ENCODE measurements at places on chromosomes 2 and 18.

DNA sequence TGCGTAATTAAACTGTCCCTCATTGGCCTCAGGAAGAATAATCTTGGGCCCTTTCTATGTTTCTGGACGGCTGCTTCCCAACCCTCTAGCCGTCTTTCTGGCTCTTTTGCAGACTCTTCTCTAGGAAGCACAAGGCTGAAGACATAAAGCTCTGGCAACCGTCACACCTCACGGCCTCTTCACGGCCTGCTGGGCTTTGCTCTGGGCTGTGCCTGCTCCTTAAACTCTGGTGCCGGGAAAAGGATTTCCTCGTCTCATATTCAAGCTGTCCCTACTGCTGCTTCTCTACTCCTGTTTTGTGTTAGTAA lies 36.0 kb upstream of the WIPF1 start:
- no peak for DNase-seq

DNA sequence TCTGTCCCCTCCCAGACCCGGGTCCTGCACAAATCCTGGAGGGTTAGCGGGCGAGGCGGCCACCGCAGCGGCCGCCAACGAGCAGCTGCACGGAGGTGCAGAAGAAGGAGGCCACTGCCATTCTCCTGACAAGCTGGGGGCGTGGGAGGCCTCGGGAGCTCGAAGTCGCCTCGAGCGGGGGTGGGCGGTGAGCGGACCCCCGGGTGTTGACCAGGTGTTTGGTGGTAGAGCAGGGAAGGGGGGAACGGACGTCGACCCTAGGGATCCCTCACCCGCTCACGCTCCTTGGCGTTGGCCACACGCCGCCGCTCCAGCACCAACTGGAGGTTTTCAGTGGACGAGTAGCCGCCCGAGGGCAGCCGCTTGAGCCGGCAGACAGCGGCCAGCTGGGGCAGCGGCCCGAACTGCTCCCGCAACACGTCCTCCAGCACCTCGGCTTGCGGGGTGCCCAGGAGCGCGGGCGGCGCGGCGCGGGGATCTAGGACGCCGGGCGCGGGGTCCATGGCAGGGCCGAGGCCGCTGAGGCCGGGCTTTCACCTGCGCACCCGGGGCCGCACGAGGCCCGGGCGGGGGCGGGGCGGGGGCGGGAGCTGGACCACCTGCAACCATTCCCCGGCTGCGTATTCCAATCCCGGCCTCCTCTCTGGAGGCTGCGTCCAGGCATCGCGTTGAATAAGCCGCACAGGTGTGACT lies at the start of gene FIGLA:
FIGLA (minus strand) TSS at position 508 of the 693 bp plus-strand sequence; CDS start at position 503, 5 bp downstream.
- DNase-seq = no peak

- no peak for DNase-seq
Measured at GRCh38 chr2:202639231-202639630, 4.5 kb downstream of the FAM117B start.

- no peak for DNase-seq
Measured at GRCh38 chr2:8923183-8923582, 80.3 kb downstream of the MBOAT2 start.

- no peak for DNase-seq
Measured at GRCh38 chr2:240452462-240453256, 17.2 kb downstream of the GPC1 start.

- DNase-seq = no peak
Measured at GRCh38 chr2:137250401-137250800, 485.1 kb downstream of the THSD7B start.

- DNase-seq = no peak
Measured at GRCh38 chr2:3051266-3051665, 326.4 kb downstream of the EIPR1 start.

GRCh38 chr18:41753826-41754225 lies 201.2 kb upstream of the PIK3C3 start:
- no peak for DNase-seq

GRCh38 chr2:120283649-120284048 lies 31.0 kb downstream of the RALB start:
- DNase-seq = no peak

GRCh38 chr2:62296034-62296831 lies 100.3 kb downstream of the B3GNT2 start:
- DNase-seq = no peak

DNA sequence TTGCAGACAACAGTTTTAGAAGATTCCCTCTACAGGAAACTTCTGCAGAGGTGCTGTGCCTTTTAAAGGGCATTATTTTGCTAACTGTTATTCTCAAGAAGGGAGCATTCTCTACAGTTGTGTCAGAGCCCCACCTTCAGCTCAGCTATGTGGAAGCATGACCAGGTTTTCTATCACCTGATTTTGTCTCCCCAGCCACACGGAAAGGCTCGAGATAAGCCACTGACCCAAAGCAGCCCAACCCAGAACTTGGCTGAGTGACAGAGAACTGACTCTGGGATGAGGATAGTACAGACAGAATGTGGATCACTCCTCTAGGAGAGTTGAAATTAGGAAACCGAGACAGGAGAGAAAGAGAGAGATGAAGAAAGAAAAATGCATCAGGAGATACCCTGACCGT lies 10.7 kb downstream of the COL4A4 start:
- no peak for DNase-seq

GRCh38 chr18:78006006-78006773 lies 756.5 kb downstream of the GALR1 start:
- DNase-seq = no peak

DNA sequence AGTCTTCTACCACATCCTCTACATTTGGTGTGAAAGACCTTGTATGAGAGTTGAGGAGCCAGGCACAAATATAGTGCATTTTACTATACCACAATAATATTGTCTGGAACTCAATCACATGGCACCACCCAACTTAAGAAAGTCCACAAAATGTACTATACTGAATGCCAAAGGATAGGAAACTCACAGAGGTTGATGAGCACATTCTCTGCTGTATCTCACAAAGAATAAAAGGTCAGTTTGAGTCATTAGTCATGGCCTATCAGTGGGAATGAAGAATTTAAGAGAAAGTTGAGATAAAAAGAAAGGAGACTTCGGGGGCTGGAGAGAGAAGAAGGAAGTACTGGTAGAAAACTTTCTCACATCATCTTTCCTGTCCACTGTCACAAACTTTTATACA lies 134.3 kb downstream of the RDH14 start:
- no peak for DNase-seq

GRCh38 chr18:79770501-79770815 lies 27.3 kb upstream of the KCNG2 start:
- DNase-seq = no peak

DNA sequence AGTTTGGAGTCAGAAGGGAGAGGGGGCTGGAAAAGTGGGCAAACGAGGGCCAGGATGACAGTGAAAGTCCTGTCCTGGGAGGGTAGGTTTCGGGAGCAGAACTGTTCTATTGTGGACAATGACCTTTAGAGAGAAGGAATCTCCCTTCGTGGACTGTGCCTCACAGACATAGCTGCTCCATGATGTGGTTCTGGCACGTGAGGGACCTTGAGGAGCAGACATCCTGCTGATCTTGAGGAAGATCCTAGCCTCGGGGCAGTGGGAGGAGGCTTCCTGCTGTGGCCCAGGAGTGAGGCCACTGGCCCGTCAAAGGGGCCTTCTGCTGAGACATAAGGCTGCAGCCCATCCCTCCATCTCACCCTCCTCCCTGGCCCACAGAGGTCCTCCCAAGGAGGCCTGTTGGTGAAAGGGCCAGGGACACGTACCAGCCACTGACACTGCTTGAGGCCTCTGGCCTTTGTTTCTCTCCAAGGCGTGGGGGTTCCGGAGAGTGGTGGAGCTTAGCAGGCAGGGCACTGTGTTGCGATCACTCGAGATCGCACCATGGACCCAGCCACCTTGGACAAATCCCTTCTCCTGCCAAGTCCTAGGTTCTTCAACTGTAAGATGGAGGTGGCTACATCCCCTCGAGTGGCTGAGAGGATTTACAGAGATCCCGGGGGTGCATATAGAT lies 167.2 kb downstream of the CELF4 start:
- no peak for DNase-seq

GRCh38 chr2:134917888-134918525 lies 615 bp upstream of the CCNT2 start:
- peak; percentile 87 for DNase-seq

DNA sequence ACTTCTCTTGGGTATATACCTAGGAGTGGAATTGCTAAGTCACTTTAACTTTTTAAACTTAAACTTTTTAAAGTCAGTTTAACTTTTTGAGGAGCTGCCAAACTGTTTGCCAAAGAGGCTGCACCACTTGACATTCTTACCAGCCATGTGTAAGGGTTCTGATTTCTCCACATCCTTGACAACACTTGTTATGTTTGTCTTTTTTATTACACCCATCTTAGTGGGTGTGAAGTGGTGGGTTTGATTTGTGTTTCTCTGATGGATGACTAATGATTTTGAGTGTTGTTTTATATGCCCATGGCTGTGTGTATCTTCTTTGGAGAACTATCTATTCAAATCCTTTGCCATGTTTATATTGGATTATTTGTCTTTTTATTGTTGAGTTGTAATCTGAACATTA lies 13.6 kb downstream of the ASAP2 start:
- DNase-seq = no peak

DNA sequence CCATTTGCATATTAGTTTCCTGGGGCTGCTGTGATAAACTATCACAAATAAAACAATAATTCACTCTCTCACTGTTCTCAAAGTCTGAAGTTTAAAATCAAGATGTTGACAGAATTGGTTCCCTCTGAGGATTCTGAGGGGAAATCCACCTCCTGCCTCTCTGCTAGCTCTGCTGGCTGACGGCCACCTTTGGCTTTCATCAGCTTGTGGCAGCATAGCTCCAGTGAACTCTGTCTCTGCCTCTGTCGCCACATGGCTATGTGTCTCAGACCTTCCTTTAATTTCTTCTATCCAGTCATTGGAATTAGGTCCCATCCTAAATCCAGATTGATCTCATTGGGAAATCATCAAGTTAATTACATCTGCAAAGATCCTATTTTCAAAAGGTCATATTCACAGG lies 38.9 kb upstream of the TRIM43 start:
- no peak for DNase-seq

DNA sequence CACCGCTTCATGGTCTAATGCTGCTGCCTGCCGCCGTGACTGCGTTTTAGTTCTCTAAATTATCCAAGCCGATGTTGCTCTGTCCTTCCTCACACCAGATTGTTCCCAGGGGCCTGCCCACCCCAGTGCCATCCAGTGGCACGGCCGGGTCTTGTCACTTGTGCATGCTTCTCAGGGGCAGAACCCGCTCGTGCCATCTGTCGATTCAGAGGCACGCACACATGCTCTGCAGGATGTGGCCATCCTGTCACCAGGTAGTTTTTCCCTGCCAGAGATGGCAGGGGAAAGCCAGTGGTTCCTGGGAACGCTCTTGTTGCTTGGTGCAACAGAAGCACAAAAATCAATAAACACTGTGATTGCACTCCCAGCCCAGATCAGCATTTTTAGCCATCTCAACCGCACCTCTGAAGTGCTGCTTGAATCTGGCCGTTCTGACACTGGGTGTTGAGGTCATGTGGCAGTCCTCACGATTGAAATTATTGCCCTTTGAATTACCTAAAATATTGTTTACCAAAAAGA lies 119.6 kb upstream of the BOD1L2 start:
- DNase-seq = no peak

DNA sequence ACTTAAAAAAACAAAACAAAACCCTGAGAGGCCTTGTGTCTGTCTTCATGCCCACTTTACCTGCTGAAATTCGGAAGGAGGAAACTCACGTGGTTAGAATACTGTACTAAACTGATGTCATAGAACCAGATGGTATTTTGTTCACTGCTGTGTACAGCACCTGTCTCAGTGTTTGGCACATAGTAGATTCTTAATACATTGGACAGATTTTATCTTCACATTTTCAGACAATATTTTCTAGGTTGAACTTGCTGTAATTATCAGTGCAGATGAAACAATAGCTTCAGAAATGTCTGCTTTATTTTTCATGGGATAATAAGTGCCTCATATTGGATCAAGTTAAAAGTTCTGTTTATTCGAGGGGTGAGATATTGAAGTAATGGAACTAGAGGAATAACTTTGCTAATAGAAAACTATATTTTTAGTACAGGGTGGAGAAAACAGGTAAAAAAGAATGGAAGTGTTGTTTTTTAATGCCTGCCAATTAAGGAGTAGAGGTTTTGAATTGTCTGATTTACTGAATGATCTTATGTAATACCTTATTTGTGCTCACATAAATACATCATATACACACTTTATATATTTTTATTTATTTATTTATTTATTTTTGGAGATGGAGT lies 23.7 kb downstream of the DDX1 start:
- no peak for DNase-seq

GRCh38 chr18:11219571-11219970 lies 70.2 kb upstream of the PIEZO2 start:
- no peak for DNase-seq

DNA sequence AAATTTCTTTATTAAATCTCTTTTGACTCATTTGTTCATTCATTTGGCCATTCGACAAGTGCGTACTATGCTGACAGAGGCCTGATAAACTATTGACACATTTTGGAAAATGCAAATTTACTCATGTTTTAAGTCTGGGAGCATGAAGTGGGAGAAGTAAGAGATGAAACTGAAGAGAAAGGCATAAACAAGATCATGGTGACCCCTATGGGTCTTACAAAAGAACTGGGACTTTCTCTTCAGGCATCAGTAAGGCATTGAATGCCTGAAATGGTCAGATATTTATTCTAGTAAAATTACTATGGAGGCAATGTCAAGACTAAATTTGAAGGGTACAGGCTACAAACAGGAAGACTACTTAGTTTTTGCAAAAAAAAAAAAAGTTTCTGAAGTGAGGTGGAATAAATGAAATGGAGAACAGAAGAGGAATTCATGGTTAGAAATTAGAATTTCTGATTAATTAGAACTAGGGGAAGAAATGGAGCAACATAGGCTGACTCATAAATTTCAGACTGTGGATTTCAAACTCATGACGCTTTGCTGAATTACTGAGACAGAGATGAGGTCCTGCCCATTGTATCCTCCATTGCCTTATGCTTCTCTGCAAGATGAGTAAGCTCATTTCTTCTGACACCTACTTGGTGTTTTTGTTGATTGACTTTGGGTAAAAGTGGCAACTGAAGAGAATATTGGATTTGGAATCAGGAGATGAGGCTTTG lies 32.7 kb downstream of the VSNL1 start:
- DNase-seq = no peak

DNA sequence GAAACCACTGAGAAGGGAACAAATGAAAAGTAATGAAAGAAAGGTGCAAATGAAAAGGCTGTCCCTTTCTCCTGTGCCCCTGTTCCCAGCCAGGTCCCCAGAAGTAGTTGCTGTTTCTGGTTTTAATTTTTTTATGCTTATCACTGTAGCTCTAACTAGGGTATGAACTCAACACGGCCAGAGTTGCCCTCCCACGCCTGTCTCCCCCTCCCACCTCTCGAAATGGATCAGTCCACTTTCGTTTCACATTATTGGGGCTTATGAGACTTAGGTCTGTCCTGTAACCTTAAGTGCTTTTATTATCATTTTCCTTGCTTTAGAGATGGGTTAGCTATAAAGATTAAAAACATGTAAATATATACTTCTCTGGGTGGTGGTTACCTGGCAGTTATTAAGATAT lies 8.6 kb downstream of the RBFA start:
- no peak for DNase-seq

- DNase-seq = no peak
Measured at GRCh38 chr2:8234757-8235374, 447.0 kb upstream of the ID2 start.

Measured in stimulated activated CD4-positive, alpha-beta T cell treated with anti-CD3 and anti-CD28 coated beads, Interleukin-4, amount 100 ng/mL, for 4 hours (primary cell).